ENCODE measurements at places on chromosomes 2 and 18.

- DNase-seq, result no peak
Measured at GRCh38 chr2:9941996-9942390, 9.5 kb upstream of the GRHL1 start.

DNA sequence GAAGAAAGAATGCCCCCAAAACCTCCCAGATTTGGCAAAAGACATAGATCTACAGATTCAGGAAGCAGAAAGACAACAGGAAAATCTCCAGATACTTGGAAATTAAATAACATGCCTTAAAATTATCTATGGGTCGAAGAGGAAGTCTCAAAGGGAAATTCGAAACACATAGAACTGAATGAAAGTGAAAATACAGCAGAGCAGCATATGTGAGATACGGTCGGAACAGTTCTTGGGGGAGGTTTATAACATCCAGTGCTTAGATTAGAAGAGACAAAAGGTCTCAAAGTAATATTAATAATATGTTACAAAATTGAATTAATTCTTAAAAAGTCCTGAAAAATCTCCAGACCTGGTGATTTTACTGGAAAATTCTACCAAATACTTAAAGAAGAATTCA, 14.3 kb downstream of the KCNG2 start:
- no peak for DNase-seq

GRCh38 chr2:66748939-66749338, 314.0 kb downstream of the MEIS1 start:
- no peak for DNase-seq

- DNase-seq, result no peak
Measured at GRCh38 chr18:32238635-32239268, 48.9 kb downstream of the MEP1B start.

- no peak for DNase-seq
Measured at GRCh38 chr2:120804459-120804858, 68.8 kb downstream of the GLI2 start.

Data from T47D (cell line).